Activated gamma-delta T cell (primary cell): ENCODE measurements at places on chromosomes 2 and 18.

GRCh38 chr2:221731432-221732145 is 159.5 kb upstream of the EPHA4 start:
- DNase-seq = no peak

DNA sequence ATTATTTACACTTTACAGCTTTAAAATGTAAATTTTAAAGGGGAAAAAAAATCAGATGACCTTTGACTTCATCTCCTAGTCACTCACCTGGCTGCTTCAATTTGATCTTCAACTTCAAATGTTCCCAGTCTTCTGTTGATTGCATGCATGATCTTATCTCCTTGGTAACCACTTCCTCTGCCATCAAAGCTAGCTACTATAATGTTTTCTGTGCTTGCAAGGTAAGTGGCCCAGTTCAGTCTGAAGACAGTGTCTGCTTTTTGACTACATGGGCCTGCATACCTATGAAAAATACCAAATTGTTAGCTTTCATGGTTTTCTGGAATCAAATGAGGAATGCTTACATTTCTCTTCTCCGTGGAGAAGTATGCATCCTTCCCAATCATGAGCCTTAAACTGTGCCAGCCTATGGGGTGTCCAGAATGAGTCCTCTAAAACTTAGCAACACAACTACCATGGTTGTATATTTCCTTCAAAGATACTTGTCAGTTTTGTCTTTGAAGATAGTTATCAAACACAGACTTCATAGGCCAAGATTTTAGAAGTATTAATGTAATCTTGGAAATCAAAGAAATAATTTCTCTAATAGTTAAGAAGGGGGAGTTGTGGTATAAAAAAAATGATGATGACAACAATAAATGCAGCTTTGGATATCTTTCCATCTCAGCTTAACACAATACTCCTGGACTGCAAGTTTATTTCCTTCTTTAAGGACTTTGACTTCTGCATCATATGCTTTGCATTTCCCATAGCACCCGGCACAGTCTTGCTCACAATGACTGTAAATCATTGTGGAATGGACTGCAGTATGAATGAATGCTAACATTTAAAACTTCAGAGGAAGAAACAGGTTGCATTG is 62.1 kb downstream of the DPP4 start:
- DNase-seq = no peak

- no peak for DNase-seq
Observed at GRCh38 chr2:151032741-151033191, 228.9 kb downstream of the RBM43 start.

DNA sequence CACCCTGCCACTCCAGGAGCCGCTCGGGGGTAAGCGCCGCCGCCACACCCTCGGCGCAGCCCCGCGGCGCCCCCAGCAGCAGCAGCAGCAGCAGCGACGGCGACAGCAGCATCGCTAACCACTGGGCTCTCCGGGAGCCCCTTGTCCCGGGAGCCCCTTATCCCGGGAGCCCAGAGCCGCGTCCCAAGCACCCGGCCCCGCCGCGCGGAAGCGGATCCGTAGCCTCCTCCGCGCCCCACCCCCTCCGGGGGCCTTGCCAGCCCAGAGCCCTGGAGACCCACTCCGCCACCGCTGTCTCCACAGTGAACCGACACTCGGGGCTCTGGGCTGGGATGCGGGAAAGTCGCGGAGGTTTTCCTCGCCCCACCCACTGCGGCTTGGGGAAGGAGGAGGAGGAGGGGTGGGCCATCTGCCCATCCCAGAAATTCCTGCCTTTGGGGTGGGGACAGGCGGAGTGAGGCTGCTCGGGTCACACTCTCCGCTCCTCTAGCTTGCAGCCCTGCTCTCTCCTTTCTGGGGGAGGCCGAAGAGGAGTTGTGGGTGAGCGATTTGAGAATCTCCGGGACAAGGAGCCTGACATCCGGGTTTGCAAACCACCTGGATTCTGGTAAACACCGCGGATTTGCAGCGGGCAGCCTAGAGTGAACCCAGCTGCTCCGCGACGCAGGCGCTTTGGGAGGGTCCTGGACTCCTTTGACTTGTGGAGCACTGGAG is at the start of gene PLA2R1:
Gene PLA2R1, minus strand, starts transcription at position 324 of the 714 bp plus-strand sequence. Its CDS starts 212 bp downstream, at position 112.
- no peak for DNase-seq

GRCh38 chr18:57397440-57398132 is 37.6 kb upstream of the ONECUT2 start:
- DNase-seq = no peak

DNA sequence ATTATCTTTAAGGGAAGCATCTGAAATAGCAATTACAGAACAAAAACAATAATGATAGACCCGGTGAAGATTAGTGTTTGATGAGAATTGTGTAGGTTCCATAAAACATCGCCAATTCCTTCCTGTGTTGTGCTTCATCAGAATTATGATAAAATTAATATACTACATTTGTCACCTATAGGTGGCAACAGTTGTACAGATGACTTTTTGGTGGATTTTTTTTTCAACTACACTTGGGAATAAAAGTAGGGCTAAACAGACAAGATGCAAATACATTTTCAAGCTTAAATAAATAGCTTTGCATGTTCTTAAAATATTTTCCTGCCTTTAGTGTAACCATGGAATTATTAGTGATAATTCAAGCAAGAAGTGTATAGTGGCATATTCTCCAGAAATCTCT is 7.0 kb upstream of the LYPD1 start:
- no peak for DNase-seq

DNA sequence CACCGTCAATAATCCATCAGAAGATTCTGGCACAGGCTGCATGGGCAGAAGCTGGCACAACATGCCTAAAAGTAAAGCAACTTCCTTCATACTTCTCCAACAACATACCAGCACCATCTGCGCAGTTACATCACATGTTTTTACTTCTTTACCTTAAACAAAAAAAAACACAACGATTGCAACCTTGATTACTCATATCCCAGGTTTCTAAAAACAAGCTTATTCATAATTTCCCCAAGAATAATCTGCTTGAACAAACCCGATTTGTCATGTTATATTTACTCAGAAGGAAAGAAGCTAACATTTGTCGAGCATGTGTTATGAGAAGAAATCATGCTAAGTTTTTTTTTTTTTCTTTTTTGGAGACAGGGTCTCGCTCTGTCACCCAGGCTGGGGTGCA is 54.7 kb downstream of the THADA start:
- no peak for DNase-seq

DNA sequence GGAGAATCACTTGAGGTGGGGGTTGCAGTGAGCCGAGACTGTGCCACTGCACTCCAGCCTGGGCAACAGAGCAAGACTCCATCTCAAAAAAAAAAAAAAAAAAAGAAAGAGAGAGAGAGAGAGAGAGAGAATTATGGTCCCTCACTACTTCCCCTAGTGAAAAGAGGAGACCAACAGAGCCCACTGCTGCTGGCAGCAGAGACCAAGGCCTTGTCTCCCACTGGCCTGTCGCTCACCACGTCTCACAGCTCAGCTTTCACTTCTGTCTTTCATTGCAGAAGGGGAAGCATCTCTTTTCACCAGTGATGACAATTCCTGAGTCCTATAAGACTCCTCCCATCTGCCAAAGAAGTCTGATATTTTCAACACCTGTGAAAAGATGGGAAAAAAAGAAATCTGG is 81.3 kb downstream of the CLHC1 start:
- DNase-seq = no peak

GRCh38 chr18:43992741-43993140 is 687.9 kb upstream of the SETBP1 start:
- DNase-seq = no peak

DNA sequence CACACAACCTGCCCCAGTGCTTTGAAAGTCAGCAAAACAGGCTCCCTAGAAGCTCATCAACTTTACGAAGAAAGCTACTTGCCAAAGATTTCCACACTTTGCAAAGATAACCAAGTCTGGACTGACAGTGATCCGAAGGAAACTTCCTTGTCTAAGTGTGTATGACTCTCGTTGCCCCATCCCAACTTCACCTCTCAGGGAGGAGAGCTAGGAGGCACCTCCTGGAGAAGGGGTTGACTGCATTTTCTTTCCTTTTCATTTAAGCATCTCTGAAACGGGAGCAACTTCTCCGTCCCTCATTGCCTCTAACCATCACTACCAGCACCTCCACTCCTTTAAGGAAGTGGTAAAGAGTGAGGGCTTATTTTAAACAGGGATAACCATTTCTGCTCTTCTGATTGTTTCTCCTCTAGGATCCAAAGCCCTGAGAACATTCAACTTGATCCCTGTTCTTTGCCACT is 7.0 kb downstream of the ZEB2 start:
- DNase-seq = no peak

DNA sequence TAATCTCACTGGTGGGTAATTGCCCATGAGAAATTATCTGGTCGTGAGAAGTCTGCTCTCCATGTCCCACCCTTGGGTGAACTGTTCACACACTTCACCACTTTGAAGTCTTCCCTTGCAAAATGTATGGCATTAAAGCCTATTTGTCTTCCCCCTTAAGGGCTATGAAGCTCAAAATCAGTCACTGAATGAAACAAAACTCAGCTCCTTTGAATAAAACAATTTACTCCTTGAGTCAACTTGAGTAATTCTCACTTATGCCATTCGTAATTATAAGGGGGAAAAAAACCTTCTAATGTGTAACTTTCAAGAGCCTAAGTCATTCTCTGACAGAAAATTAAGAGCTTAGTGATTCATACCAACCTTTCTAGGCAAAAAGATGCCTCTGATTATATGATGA is 48.8 kb upstream of the REL start:
- DNase-seq = no peak
